Peyer's patch (tissue), 4 donors: ENCODE measurements at places on chromosomes 5 and 9. TPM values are rescaled to one million over a fixed set of nuclear protein-coding genes. Genes with fewer than 3 reads are reported as not detected.

The GABRA1 gene
- total RNA-seq = not detected

The SH3PXD2B gene
- total RNA-seq = 10.5 TPM

The AMBP gene
- total RNA-seq = 4.4 TPM

The TCF7 gene
- total RNA-seq = 18.0 TPM

The EIF4EBP3 gene
- 32.4 TPM for total RNA-seq

The SPINK6 gene
- total RNA-seq = not detected

The SCGB3A2 gene
- total RNA-seq = not detected

The FAM13B gene
- total RNA-seq = 25.8 TPM

The NR2F1 gene
- 7.4 TPM for total RNA-seq

The CAMK4 gene
- 3.5 TPM for total RNA-seq

The TRIM7 gene
- 1.9 TPM for total RNA-seq

The BARHL1 gene
- not detected for total RNA-seq

The SOWAHA gene
- 13.2 TPM for total RNA-seq

The SAPCD2 gene
- total RNA-seq = 8.4 TPM

The DMRTA1 gene
- 0.83 TPM for total RNA-seq

The SLC4A9 gene
- total RNA-seq = 0.38 TPM

The CATSPER3 gene
- total RNA-seq = 2.4 TPM

The IFNB1 gene
- not detected for total RNA-seq

The PLAC8L1 gene
- total RNA-seq = not detected

The SAXO1 gene
- total RNA-seq = not detected

The C5orf58 gene
- total RNA-seq = not detected

The TXNDC8 gene
- total RNA-seq = not detected

The SPAG8 gene
- total RNA-seq = not detected

The CDKN2B-AS1 gene
- 22.7 TPM for total RNA-seq

The SPRY4 gene
- 34.7 TPM for total RNA-seq

The TOR4A gene
- total RNA-seq = 45.7 TPM

The CYLC2 gene
- not detected for total RNA-seq

The IL5 gene
- not detected for total RNA-seq

The PBX3 gene
- 83.3 TPM for total RNA-seq

The STKLD1 gene
- total RNA-seq = not detected

The BNIP1 gene
- 13.8 TPM for total RNA-seq

The SPDL1 gene
- total RNA-seq = 7.2 TPM

The ZNF883 gene
- total RNA-seq = not detected

The PCDHB2 gene
- 0.83 TPM for total RNA-seq

The HAPLN1 gene
- total RNA-seq = 0.70 TPM

The UAP1L1 gene
- 7.8 TPM for total RNA-seq

The CDC14B gene
- total RNA-seq = 23.9 TPM

The FOXD4L5 gene
- 0.27 TPM for total RNA-seq

The WNT8A gene
- total RNA-seq = not detected

The ZBTB26 gene
- 7.1 TPM for total RNA-seq

The PROB1 gene
- 0.83 TPM for total RNA-seq

The NUTM2G gene
- total RNA-seq = not detected
